ENCODE measurements at places on chromosomes 5 and 9.

GRCh38 chr5:79295029-79295428 is 59.1 kb downstream of the JMY start:
- no peak for DNase-seq

- DNase-seq, result no peak
Observed at GRCh38 chr5:57862471-57862911, 379.9 kb upstream of the ACTBL2 start.

GRCh38 chr5:79055017-79055416 is 14.5 kb downstream of the DMGDH start:
- DNase-seq, result no peak

GRCh38 chr5:61423487-61424145 is 91.6 kb downstream of the ZSWIM6 start:
- no peak for DNase-seq

- DNase-seq, result no peak
Observed at GRCh38 chr5:95519681-95520080, 35.1 kb downstream of the SKIC3 start.

- DNase-seq, result no peak
Observed at GRCh38 chr9:69768716-69769115, 8.9 kb upstream of the PTAR1 start.

Data from NCI-H1417 treated with DMSO at 0.1 percent for 48 hours (cell line).